ENCODE measurements at places on chromosomes 3 and 15. TPM values are rescaled to one million over a fixed set of nuclear protein-coding genes. Genes with fewer than 3 reads are reported as not detected.

The UBE3A gene
- total RNA-seq, result 99.9 TPM

The MB21D2 gene
- total RNA-seq, result 4.9 TPM

The SGO1 gene
- total RNA-seq, result 33.3 TPM

The OSBPL10 gene
- 18.7 TPM for total RNA-seq

The GP9 gene
- not detected for total RNA-seq

The MKRN3 gene
- total RNA-seq, result 3.8 TPM

The PP2D1 gene
- not detected for total RNA-seq

- DNase-seq, result no peak
Observed at GRCh38 chr3:81545572-81545971, 215.9 kb downstream of the GBE1 start.

DNA sequence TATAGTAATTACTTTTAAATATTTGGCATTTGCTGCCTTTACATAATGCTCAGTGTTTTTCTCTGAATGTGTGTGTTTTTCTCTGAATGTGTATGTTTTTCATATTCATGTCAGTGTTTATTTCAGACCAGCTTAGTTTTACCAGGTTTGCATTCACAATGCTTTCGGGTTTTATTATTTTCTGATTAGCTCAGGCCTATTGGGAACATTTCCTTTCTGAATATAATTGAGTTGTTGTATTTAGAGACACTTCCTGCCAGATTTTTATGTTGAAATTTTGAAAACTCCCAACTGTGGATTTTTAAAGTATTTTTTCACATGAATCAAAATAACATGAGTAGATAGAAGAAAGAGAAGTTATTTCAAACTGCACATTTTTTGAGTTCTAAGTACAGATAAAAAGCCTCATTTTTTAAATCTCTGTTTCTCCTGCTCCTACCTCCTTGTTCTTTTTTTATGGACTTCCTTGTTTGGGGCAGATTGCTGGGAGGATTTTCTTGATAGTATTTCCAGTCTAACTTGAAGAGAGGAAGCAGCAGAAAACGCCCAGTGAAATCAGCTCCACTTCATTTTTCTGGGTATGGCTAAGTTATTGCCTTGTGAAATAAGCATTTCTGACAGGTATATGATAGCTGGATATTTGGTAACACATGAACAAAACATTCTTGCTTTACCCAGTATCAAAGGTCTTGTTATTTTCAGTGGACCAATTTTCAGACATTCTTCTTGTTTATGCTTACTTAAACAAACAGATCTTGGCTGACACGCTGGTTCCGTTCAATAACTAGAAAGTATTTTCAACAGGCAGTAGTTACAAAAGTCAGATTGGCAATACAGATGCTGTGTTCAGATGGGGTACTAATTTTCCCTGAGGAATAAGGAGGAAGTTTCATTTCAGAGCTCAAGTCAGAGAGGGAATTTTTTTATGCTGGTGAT lies 70.7 kb downstream of the RIOX2 start:
- DNase-seq, result no peak

- DNase-seq, result no peak
Observed at GRCh38 chr3:144643771-144644198, 672.2 kb downstream of the DIPK2A start.

DNA sequence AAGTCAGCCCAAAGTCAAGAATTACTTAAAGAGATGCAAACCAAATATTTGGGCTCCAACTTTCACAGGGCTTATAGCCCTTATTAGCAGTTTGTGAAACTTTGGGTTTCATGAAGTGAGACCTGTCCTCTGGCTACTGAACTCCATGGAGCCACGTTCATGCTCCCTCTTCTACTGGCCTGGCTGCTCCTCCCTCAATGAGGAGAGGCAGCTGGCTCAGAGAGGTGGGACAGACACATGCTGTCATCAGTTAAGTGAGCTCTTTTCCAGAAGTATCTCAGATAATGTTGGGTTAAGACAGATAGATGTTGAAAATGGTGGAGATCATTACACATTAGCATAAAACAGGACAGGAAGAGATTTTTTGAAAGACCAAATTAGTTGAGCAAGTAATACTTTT lies 19.4 kb downstream of the MRPS25 start:
- no peak for DNase-seq

DNA sequence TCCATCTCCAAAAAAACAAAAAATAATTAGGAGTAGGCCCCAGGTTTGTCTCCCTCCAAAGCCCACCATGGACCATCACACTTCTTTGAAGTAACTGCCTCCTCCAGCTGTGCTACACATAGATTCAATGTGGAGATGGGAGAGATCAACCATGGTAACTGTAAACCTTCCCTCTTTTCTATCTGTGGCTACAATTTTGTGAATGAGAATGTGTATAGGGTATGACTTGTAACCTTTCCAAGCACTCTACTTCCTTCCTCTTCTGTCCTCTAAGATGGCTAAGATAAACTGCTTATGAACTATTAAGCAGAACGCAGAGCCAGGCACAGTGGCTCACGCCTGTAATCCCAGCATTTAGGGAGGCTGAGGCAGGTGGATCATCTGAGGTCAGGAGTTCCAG lies 55.5 kb upstream of the ATP11B start:
- no peak for DNase-seq

DNA sequence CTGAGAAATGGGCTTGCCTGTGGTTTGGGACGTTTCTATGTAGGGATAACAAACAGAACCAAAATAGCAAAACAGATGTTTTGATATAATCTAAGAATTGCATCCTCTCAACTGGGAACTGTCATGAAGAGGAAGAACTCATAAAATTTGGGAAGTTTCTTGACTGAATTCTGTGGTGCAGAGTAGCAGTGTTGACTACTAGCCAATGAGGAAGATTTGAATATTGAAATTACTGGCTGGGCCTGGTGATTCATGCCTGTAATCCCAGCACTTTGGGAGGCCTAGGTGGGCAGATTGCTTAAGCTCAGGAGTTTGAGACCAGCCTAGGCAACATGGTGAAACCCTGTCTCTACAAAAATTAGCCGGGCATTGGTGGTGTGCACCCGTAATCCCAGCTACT lies 42.2 kb downstream of the ZNF609 start:
- no peak for DNase-seq

DNA sequence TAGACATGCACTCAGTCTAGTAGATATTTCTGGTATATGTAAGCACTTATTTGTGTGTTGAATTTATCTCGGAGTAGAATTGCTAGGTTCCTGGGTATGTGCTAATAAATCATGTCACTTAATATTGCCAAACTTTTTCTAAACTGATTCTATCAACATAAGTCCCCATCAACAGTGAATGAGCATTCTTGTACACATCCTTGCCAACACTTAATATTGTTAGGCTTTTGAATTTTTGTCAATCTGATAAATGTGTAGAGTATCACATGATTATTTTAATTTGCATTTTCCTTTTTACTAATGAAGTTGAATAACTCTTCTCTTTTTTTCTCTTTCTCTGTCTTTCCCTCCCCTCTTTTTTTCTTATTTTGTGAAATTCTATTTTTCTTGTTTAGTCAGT lies 33.3 kb upstream of the CEMIP start:
- DNase-seq, result no peak

- DNase-seq, result no peak
Observed at GRCh38 chr3:37862219-37862902, 681 bp downstream of the CTDSPL start.

DNA sequence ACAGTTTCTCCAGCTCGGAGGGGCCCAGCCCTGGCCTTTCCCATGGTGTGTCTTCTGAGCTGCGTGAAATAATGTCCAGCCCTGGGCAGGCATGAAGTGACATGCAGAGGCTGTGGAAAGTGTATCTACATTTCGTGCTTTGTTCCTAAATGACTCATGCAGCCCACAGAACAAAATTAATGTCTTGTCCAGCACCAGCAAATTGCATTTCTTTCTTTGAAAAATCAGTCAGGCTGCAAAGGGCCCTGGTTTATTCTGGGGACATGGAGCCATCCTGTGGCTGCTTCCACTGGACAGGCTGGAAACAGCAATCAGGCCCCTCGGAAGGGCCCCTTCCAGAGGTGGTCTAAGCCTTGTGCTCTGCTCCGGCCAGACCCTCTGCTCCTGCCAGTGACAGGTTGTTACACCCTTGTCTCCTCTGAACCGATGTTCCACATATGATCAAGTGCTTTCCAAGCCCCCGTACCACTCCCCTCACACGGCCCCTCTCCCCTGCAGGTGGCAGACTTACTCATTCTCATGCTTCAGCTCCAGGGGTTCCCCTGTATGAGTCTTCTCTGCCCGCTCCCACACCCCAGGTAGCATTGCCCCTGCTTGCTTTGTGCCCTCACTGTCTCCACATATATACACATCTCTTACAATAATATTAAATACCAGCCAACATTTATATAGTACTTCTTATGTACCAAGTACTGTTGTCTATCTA lies 33.7 kb downstream of the CRYGS start:
- no peak for DNase-seq

GRCh38 chr15:25470230-25470629 lies 31.4 kb upstream of the UBE3A start:
- no peak for DNase-seq

GRCh38 chr15:58489289-58490085 lies 57.7 kb downstream of the LIPC start:
- no peak for DNase-seq

GRCh38 chr15:66452971-66453580 lies 44.5 kb downstream of the SNAPC5 start:
- no peak for DNase-seq

- DNase-seq, result no peak
Observed at GRCh38 chr15:33460166-33460805, 149.5 kb downstream of the RYR3 start.

GRCh38 chr15:87416591-87417257 lies 839.8 kb downstream of the NTRK3 start:
- DNase-seq, result no peak

DNA sequence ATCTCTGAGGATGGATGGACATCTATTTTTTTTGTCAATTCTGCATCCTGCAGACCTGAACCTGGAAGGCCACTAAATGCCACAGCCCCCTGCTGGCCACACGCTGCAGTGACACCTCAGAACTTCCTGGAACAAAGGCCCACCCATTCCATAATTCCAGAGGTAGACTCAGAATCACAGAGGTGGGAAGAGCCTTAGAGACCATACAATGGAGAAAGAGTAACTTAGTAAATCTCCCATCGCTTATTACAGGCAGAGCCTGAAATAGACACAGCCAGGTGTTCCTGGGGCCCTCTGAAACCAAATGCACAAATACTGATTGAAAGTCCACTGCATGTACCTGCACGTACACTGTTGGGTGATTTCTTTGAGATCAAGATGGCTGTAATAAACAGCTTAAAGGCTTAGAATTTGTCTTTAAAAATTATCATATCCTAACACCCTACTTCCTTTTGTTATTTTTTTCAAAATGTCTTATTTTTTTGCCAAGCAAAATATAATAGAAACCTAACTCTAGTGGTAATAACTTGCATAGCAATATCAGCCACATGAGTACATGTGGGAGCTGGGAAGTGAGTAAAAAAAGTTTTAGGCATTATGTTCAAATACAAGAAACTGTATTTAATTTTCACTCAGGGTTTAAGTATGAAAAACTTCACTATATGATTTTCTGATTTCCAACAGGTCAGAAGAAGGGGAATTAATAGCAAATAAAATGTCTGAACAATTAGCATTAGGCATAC lies 62.7 kb downstream of the EOMES start:
- DNase-seq, result peak; percentile 43

GRCh38 chr3:10232137-10232536 lies 16.1 kb upstream of the TATDN2 start:
- DNase-seq, result no peak

DNA sequence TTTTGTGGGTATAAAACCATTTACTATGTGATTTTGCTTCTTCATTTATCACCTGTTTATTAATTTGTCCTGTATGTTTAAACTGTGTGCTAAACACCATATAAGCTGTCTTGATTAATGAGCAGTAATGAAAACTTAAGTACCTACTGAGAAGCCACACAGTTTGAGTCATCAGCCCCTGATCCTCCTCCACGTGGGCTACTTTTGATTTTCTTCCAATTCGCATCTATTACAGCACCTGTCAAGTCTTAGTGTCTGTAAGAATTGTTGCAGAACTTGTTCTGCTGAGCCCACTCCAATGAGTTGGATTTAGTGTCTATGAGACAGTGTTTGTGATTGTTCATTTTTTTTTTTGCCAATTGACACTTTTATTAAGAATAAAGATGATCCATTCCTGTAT lies 16.8 kb downstream of the EPHA6 start:
- no peak for DNase-seq

- DNase-seq, result no peak
Observed at GRCh38 chr15:75352186-75353080, 5.6 kb downstream of the NEIL1 start.

Measured in neural crest cell (in vitro differentiated cells).